ENCODE measurements at places on chromosomes 5 and 9.

GRCh38 chr9:106432631-106433030, 430.3 kb upstream of the ZNF462 start:
- no peak for DNase-seq

- DNase-seq = no peak
Observed at GRCh38 chr5:73233461-73234203, 60.6 kb downstream of the TMEM174 start.

DNA sequence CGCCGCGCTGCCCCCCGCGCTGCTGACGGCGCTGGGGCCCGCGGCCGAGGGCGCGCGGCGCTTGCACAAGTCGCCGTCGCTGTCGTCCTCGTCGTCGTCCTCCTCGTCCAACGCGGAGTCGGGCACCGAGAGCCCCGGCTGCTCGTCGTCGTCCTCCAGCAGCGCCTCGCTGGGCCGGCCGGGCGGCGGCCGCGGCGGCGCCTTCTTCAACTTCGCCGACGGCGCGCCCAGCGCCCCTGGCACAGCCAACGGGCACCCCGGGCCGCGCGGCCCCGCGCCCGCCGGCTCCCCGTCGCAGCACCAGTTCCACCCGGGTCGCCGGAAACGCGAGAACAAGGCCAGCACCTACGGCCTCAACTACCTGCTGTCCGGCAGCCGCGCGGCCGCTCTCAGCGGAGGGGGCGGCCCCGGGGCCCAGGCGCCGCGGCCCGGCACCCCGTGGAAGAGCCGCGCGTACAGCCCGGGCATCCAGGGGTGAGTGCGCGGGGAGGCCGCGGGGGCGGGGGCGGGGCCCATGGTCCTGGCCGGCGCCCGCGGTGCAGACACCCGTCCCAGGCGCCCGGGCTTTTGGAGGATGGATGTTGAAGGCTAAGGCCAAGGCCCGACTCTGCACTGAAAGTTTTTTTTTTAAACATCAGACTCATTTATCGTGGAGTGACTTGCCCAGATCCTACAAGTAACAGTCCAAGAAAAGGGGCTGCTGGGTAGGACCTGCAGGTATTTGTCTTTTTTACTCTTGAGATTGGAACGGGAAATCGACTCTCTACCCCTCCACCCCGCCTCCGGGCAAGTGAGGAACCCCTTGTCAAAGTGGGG, 1.2 kb downstream of the TENT4A start:
- peak; percentile 49 for DNase-seq

DNA sequence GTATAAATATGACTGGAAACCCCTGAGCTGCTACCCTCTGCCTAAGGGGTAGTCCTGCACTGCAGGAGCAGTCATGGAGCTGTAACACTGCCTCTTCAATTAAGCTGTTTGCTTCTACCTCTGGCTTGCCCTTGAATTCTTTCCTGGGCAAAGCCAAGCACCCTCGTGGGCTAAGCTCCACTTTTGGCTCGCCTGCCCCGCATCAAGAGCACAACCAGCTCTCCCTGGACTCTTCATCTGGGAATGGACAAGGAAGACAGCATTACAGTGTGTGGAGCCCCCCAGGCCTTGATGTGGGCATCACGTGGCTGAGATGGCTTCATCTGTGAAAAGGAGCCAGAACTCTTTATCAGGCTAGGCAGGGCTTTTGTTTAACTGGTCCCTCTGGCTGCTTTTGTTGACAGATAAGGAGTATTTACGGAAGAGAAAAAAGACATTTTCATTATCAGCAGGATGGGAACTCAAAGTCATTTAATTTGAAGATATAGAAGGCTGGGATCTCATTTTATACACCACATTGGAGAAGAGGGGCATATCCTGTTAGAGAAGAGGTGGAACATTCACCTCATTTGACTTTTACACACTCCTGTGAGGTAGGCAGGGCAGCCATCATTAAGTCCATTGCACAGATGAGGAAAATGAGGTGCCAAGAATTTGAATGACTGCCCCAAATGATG, 137.8 kb downstream of the SEMA6A start:
- DNase-seq = no peak

DNA sequence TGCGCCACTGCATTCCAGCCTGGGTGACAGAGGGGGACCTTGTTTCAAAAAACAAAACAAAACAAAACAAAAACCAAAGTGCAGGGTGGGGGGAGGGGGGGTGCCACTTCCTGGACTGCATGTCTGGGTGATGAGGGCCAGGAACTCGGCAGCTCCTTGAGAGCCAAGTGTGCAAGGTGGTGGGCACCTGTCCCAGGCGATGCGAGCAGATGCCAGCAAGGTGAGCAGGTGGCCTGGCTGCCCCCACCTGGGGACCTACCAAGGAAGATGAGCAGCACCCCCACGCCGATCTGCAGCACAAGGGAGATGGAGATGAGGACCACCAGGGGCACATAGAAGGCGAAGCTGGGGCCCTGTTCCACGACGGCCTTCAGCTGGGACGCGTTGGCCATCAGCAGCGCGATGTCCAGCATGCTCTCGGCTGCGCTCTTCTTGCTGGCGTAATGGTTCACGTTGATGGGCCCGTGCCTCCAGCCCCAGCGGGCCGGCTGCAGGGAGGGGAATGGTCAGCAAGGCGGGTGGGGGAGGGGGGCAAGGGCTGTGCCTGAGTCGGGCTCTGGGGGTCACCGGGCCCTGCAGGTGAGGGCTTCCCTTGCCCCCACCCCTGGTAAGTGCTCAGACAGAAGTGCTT, 7.8 kb downstream of the NINJ1 start:
- DNase-seq = peak; percentile 73

DNA sequence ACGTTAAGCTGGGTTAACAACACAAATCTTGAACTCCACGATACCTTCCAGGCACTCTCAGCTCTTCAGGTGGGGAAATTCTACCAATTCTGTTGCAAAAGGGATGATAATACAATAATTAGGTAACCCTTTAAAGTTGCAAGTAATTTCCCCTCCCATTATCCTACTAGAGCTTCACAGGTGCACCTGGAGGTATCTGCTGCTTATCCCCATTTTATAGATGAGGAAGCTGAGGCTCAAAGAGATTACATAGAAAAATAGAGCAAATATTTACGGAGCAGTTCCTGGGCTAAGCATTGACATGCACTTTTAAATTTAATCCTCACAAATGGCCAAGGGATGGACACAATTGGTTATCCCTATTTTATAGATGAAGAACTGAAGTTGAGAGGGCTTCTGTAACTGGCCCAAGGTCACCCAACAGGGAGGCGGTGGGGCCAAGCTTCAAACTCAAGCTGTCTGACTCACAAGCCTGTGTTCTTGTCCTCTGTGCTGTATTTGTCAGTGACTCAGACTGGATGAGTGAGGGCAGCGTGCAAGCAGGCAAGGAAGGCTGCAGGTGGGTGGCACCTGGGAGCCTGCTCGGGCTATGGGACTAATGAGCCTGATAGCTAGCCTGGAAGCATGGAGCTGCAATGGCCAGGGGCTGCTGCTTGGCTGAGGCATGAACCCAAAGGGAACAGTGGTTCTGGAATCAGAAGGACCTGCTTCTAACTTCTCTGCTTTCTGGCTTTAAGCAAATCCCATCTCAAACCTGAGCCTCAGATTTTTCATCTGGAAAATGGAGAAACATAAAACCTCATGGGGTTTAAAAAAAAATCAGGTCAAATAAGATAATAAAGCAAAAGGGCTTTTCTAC, 105.5 kb downstream of the PDE6A start:
- DNase-seq = no peak

DNA sequence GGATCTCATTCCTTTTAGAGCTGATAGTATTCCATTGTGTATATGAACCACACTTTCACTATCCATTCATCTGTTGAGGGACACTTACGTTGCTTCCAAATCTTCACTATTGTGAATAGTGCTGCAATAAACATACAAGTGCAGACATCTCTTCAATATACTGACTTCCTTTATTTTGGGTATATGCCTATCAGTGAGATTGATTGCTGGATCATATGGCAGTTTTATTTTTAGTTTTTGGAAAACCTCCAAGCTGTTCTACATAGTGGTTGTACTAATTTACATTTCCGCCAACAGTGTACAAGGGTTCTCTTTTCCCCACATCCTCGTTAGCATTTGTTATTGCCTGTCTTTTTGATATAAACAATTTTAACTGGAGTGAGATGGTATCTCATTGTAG, 33.8 kb upstream of the LECT2 start:
- DNase-seq = no peak

GRCh38 chr9:118418887-118419565, 714.8 kb downstream of the TLR4 start:
- DNase-seq = no peak

DNA sequence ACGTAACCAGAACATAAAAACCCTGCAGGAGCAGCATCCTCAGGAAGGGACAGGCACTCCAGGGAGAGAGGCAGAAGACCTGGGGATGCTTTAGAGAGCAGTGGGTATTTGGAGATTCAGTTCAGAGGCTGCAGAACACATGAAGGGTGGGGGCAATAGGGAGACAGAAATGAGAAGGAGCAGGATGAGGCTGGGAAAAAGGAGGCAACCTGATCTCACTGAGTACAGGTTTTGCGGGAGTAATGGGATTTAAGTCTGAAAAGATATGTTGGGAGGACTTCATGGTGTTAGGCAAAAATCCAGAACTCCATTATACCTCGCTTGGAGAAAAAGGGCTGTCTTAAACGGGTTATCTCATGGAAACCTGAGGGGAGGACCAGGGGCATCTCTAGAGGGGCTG, 41.3 kb upstream of the GARNL3 start:
- DNase-seq = no peak

Data from thyroid gland (tissue), 4 donors.